ENCODE measurements at places on chromosomes 12 and 14. TPM values are rescaled to one million over a fixed set of nuclear protein-coding genes. Genes with fewer than 3 reads are reported as not detected.

DNA sequence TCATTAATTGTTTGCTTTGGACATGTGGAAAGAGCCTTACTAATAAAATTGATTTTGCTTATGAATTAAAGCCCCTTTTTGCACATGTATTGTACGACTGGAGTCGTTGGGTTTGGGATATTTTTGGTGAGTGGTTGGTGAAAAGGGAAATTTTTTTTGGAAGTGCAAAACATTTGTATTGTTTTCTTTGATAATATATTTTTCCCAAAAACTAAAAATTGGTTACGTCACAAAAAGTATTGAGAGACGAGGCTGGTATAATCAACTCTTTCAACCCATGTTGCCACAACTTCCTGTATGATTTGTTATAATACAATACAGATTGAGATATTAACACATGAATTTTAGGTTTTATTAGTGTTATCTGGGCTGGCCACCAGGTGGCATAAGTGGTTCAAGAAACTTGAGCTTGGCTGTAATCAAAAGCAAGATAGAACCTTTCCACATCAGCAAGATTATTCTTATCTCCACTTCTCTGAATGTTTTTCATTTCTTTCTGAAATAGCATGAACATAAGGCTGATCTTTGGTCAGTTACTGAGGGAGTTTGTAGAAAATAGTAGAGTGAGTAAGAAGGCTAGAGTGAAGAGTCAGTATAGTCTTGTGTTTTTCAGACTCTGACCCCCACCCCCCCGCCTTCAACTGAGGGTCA is 8.7 kb downstream of the NGDN start:
- DNase-seq: no peak

The SLC8A3 gene
- 18.4 TPM for total RNA-seq

The PKP2 gene
- total RNA-seq: 6.6 TPM

DNA sequence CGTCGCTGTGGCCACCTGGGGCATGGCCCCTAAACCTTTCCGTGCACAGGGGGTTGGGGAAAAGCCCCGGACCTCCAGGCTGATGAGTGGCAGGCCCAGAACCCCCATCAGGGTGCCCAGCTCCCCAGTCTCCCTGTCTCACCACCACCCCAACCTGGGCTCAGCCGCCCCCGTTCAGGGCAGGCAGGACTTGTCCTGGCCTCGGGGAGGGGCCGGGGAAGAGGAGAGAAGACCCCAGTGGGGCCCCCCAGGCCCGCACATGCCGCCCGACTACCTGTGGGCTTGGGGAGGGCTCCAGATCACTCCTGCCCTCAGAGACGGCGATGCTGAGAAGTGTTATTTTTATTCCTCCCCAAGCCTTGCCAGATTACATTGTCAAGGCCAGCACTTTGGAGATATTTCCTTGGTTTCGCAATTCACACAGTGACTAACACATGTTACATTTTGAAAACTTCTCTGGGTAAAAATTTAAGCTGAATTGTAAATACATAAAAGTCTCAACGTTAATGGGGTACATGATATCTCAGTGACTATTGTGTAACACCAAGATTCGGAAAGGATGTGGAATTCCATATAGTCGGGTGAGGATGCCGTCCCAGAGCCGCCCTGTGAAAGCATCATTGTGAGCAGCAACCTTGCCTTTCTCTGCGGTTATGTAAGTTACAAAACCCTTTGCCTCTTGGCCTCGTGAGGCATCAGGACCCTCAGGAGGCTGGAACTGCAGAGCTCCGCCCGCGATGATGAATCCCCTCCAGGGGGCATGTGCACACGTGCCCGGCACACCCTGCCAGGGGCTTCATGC is 85.6 kb upstream of the DIO3 start:
- peak; percentile 38 for DNase-seq

GRCh38 chr12:57368349-57369095 is 62.3 kb downstream of the R3HDM2 start:
- no peak for DNase-seq

DNA sequence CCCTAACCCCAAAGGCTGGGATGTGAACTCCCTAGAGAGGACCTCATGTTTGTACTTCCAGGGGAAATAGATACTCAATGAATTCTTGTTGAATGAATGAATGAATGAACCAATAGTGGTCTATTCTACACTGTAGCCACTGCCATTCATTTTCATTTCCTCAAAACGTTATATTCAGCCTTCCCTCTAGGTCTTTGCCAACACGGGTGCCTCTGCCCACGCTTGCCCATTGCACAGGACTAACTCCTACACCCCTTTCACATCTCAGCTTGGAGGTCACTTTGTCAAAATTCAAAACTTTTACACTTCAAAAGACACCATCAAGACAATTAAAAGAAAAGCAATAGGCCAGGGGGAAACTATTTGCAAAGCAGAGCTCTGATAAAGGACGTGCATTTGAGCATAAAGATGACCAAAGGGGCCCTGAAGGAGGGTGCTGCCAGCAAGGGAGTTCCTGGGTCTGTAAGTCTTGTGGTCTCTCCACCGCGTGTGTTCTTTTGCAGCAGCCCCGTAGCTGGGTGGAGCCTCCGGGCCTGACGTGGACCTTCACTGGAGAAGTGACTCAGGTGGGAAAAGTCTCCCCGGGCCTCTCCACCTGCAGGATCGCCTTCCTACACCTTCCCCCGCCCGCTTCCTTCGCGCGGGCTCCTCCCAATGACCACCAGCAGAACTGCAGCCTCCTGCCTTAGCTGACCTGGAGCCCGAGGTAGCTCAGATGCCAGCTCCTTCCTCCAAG is 31.5 kb downstream of the TMEM63C start:
- peak; percentile 61 for DNase-seq

The PDE3A gene
- 3.4 TPM for total RNA-seq

All from dorsolateral prefrontal cortex (tissue), 122 donors.